HEK293T (cell line): ENCODE measurements at places on chromosomes 6 and 20.

GRCh38 chr6:139883776-139884175 is 509.3 kb upstream of the CITED2 start:
- no peak for DNase-seq

DNA sequence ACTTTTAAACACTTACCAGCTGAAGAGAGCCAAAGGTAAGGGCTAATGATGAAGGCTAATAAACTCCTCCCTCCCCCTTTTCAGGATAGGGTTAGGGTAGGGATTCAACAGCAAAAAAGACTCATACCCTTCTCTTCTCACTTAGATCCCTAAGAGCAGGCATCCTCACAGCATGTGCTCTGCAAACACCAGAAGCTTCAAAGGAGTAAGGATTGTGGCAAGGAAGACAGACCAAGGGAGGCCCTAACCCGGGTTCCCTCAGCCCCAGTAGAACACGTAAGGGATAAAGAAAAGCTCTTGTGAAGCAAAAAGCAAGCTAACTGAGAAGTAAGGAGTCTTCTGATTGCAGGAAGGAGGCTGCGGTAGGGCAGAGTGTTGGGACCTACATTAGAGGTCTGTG is 11.6 kb downstream of the MAP3K7 start:
- DNase-seq: no peak

DNA sequence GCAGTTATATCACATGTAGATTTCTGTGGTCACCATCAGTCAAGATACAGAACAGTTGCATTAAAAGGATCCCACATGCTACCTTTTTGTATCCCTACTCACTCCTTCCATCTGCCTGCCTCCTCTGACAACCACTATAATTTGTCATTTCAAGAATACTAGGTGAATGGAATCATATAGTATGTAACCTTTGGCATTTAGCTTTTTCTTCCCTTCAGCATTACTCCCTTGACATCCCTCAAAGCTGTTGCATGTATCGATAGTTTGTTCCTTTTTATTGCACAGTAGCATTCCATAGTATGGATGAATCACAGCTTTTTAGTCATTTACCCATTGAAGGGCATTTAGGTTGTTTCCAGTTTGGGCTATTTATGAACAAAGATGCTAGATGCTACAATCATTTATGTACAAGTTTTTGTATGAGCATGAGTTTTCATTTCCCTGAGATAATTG is 26.1 kb downstream of the NCOA7 start:
- no peak for DNase-seq

- DNase-seq: no peak
Observed at GRCh38 chr6:130161683-130162404, 60.9 kb downstream of the SAMD3 start.

- no peak for DNase-seq
Observed at GRCh38 chr6:118902726-118903125, 8.8 kb downstream of the ASF1A start.

- no peak for DNase-seq
Observed at GRCh38 chr6:13461805-13462204, 25.6 kb downstream of the GFOD1 start.

DNA sequence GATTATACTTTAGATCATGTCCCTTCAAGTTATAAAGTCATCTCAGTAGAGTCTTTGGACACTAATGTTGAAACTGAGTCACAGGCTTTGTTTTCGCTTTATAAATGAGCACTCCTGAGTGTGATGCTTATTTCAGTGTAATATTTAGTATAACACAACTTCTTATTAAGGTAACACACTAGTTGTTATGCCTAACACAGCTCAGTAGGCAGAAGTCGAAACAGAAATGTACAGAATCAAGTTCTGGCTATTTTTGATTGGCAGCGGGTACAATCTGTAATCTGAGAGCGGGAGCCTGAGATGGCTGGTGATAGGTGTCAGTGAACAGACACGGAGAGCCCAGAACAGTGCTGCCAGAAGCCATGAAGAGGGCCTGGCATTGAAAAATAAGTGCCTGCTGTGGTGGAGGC is 11.4 kb downstream of the HECA start:
- DNase-seq: no peak
